ENCODE measurements at places on chromosomes 16 and 17.

DNA sequence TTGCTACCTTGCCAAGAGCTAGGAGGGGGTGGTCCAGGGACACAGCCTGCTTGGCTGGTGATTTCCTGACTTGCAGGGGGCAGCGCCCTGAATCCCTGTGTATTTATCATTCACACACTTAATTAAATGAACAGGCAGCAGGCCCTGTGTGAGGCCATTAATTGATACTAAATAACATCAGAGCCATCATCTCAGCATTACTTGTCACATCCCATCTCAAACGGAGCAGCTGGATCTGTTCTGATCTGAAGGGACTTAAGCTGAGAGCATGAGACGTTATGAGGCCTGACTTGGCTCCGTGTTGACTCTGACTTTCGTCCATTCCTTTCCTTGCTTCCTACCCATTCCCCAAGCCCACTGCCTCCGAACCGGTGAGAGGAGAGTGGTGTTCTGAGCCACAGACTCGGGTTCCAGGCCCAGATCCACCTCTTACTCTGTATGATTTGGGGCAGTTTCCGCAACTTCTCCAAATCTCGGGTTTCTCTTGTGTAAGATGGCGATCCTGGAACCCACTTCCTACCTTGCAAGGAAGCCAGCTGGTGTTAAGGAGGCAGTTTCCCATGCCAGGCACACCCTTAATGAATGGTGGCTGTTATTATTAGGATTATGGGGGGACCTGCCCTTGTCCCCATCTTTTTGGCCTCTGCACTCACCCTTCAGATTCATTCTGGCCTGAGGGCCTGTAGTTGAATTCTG, 33.8 kb downstream of the CACNA1G start:
- DNase-seq, result no peak

DNA sequence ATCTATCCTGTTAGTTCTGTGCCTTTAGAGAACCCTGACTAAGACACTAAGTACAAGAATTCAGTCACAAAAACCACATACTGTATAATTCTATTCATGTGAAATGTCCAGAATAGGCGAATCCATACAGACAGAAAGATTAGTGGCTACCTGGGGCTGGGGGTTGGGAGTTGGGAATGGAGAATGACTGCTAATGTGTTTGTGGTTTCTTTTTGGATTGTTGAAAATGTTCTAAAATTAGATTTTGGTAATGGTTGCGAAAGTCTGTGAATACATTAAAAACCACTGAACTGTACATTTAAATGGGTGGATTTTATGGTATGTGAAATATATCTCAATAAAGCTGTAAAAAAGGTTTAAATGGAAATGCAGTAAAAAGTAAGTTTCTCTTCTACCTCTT, 80.4 kb upstream of the AKTIP start:
- no peak for DNase-seq

DNA sequence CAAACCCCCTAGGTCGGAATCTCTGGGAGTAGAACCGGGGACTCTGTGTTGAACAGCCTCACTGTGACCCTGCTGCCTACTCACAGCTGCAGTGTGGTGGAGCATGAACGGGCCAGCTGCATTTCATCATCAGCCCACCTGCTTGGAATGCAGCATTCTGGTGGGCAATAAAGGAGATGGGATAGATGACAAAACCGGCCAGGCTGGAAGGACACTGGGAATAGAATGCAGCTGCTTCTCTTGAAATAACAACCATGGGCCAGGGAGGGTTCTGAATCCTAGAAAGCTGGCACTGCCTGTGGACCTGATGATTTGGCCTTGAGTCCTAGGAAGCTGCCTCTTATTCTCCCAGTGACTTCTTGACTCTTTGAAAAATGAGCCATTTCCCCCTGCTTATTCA, 23.5 kb downstream of the CFAP97D1 start:
- DNase-seq, result no peak

DNA sequence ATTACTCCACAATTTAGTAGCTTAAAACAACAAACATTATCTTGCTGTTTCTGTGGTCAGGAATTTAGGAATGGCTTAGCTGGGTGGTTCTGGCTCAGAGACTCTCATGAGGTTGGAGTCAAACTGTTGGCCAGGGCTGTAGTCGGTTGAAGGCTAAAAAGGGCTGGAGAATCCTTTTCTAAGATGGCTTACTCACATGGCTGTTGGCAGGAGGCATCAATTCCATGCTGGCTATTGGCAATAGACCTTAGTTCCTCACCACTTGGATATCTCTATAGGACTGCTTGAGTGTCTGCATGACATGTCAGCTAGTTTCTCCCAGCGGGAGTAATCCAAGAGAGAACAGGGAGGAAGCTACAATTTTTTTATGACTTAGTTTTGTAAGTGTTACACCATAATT, 6.6 kb upstream of the EFCAB13 start:
- DNase-seq, result no peak
